Stimulated activated CD8-positive, alpha-beta memory T cell treated with anti-CD3 and anti-CD28 coated beads, Interleukin-4, amount 100 ng/mL, for 48 hours (primary cell): ENCODE measurements at places on chromosomes 13 and 19.

- DNase-seq, result no peak
These were observed 1.8 kb downstream of the CRLF1 start for GRCh38 chr19:18604820-18605159.

DNA sequence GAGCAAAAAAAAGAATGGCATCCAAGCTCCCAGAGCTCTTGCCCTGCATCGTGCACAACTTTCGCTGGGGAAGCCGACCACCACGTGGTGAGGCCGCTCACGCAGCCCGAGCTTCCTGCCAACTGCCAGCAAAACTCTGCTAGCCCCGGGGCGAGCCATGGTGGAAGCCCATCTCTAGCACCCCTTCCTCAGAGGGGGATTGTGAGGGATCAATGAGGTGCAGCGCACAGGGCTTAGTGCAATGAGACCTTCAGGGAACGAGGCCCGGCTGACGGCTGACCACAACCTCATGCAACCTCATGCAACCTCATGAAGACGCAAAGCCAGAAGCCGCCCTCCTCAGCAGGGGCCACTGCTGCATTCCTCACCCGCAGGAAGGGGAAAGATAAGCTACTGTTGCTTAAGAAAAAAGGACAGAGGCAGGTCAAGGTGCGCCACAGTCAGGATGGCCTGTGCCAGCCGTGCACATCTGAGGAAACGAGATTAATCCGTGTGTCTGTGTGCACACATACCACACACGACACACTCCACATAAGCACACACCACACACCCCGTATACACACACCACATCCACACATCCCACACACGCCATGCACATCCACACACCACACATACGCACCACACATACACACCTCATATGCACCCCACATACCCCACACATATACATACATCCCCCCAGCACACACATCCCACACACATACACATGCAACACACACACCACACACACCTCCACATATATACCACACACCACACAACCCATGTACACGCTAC lies 9.6 kb downstream of the HSPBP1 start:
- DNase-seq, result no peak

GRCh38 chr13:70388935-70389334 lies 280.7 kb upstream of the KLHL1 start:
- DNase-seq, result no peak

DNA sequence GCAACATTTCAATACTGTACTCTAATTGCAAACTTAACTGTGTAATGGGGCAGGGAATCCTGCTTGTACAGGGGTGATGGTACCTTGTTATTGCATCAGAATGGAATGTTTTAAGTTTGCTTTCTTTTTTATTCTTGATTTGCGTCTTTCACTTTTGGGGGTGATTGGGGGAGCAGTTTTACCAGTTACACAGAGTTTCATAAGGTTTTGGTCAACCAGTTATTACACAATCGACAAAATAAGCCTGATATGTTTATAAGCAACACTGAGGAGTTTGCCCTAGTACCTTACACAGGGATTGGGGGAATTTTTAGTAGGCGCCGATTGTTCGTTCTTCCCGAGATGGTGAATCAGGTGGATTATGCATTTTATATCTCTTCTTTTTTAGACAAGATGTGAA lies 2.7 kb downstream of the KLF5 start:
- no peak for DNase-seq

DNA sequence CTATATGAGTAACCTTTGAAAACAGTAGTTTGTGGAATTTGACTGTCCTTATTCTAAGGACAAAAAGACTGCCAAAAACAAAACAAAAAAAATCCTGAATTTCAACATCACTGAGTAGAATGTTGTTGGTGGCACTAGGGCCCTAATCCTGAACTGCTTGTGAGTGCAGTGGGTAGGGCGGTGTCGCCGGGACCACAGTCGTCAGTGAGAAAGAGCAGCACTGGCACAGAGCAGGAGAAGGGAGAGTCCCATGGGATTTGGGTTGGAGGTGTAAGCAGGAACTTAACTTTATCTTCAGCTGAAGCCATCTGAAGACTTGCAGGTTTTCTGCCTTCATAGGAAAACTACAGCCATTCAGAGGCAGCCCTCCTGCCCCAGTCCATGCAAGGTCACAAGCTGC lies 5.6 kb downstream of the PCID2 start:
- DNase-seq, result no peak

DNA sequence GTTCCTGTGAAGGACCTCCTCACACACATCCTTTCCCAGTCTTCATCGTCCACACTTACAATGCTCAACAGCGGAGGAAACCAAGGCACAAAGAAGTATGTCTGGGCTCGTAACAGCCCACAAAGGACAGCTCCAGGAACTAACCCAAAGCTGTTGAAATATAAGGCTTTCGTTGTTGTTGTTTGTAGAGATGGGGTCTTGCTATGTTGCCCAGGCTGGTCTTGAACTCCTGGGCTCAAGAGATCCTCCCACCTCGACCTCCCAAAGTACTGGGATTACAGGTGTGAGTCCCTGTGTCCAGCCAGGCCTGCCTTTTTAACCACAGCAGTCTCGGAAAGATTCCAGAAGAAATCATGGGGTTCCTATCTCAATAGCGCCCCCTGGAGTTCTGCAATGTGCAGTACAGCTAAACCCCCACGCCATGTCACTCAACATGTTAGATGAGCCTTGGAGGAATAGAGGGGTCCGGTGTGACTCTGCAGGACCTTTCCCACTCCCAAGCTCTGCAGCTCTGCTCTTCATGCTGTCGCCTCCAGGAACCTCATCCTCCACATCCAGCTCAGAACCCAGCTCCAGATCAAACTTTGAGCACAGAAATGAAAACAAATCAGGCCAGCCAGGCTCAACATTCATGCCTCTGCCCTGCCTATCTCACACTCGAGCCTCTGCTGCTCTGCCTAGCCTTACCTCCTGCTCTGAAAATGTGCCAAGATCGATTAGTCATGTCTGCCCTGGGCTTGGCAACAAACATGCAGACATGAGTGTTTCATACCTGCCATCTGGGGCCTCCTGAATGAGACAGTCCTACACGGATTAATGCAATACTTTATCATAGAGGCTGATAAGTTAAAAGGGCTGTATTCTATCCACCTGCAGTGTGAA lies 7.5 kb downstream of the PLA2G4C start:
- DNase-seq, result peak; percentile 60

- DNase-seq, result no peak
These were observed 68.1 kb downstream of the UFM1 start for GRCh38 chr13:38417727-38418126.

DNA sequence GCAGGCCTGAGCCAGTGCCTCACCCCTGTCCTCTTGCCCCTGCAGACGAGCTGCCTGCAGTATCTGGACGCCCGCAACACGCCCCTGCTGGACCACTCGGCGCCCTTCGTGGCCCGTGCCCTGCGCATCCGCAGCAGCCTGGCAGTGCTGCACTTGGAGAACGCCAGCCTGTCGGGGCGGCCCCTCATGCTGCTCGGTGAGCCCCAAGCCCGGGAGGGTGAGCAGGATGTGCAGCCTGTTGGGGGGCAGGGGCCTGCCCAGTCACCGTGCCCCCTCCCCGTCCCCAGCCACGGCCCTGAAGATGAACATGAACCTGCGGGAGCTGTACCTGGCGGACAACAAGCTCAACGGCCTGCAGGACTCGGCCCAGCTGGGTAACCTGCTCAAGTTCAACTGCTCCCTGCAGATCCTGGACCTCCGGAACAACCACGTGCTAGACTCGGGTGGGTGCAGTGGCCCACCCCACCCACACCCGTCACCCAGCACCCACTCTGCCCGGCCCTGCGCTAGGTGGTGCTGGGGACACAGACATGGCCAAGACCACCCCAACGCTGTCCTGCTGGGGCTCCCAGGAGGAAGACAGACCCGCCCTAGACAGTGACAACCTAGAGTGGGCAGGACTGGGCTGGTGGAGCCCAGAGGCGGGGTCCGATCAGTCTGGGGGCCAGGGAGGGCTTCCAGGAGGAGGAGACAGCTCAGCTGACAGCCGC lies 18.6 kb downstream of the NKPD1 start:
- no peak for DNase-seq

- no peak for DNase-seq
These were observed 167.5 kb downstream of the URI1 start for GRCh38 chr19:30109565-30109964.

DNA sequence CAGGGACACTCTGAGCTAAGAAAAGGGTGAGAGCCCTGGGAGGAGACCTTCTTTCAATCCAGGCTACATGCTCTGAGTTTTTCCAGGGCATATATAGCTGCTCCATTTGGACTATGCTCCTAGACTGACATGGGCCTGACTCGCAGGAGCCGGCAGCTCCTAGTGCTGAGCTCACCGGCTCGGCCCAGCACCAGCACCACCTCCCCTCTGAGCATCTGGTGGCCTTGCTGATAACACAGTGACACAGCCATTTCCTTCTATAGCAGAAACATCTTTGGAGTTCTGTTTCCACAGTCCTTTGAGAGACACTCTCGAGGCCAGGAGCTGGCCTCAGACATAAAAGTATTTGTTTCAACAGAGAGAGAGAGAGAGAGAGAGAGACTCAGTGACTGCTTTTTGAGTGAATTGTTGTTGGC lies 184.9 kb downstream of the TM9SF2 start:
- no peak for DNase-seq

DNA sequence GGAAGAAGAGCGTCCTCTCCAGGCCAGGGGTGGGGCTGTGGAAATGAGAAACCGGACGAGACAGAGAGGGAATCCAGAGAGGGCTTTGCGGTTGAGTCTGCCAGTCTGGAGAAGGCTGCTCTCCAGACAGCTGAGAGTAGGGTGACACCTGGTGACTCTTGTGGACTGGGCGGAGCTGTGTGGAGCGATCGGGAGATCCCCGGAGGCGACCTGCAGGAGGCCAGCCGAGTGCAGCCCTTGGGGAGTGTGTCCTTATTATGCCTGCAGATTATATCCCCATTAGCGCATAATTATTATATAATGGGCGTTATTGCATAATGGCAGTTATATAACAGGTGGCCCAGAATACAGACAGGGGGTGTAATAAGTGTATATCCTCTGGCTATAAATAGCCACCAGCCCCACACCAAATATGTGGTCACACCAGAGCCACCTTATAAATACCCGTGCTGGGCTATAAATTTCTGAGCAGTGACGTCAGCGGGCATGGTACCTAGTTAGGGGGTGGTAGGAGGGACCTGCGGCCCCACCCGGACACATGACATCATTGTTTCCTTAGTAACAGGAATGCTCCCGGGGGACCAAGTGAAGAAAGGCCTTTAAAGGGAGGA lies 41.2 kb downstream of the NFIX start:
- no peak for DNase-seq

DNA sequence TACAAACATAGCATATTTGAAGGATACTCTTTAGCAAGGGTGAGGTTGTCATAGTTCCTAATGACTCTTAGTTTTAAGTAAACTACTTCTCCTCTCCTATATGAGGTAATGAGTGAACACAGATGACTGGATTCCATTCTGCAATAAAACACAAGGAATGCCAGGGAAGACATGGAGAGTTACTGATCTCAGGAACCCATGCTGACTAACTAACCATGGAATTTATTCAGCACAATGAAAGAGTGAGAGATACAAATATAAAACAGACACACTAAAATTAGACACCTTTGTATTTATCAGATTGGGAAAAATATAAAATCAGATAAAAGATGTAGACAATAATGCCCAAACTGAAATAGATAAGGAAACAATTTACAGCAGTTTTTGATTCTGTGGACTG lies 1525.9 kb upstream of the SLC10A2 start:
- no peak for DNase-seq

- no peak for DNase-seq
These were observed 10.3 kb downstream of the TMEM272 start for GRCh38 chr13:51834581-51835171.

- peak; percentile 25 for DNase-seq
These were observed 11.6 kb upstream of the GTF2F2 start for GRCh38 chr13:45108716-45109101.

GRCh38 chr13:68428292-68428691 lies 1198.2 kb upstream of the PCDH9 start:
- no peak for DNase-seq

DNA sequence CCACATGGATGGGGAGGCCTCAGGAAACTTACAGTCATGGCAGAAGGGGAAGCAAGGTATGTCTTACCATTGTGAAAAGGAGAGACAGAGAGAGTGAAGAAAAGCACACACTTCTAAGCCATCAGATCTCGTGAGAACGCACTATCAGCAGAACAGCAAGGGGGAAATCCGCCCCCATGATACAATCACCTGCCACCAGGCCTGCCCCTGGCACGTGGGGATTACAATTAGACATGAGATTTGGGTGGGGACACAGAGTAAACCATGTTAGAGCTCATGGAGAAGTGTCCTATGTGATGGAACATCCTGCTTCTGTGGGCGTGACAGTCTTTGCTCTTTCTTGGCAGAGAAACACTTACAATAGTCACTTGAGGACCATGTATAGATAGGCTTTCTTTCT lies 28.1 kb upstream of the ZNF331 start:
- no peak for DNase-seq

DNA sequence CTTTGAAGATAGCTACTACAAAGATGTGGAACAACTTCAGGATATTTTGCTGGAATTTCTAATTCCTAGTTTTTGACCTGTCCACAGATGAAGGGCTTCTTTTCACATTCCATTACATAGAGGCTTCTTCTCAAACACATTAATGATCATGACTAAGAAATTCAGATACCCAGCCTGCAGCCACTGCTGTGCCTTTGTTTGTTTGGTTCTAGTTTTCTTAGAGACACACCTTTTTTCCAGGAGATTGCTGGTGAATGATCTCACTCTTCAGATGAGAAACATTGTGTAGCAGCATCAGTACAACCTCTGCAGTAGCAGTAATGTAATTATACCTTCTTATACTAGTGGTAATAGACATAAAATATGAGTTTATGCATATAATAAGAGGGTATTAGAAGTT lies 5.0 kb downstream of the TDRD3 start:
- DNase-seq, result no peak

DNA sequence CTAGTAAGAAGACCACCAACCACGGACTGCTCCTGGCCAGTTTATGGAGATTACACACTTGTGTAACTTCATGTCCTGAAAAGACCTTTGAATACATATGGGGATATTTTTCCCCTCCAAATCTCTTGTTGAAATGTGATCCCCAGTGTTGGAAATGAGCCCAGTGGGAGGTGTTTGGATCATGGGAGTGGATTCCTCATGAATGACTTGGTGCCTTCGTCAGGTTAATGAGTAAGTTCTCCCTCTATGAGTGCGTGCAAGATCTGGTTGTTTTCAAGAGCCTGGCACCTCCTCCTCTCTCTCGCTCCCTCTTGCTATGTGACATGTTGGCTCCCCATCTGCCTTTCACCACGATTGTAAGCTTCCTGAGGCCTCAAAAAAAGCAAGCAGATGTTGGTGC lies 769.0 kb upstream of the SLITRK1 start:
- no peak for DNase-seq

- DNase-seq, result no peak
These were observed 24.5 kb upstream of the CYSLTR2 start for GRCh38 chr13:48629277-48629676.

- no peak for DNase-seq
These were observed 112.7 kb downstream of the KLF12 start for GRCh38 chr13:74021505-74021904.

- no peak for DNase-seq
These were observed 13.0 kb downstream of the KCNN4 start for GRCh38 chr19:43767818-43768217.

- DNase-seq, result no peak
These were observed 366.2 kb upstream of the TSHZ3 start for GRCh38 chr19:31715249-31715945.
